ENCODE measurements at places on chromosomes 13 and 19.

GRCh38 chr19:20080656-20081055, 2.9 kb downstream of the ZNF90 start:
- no peak for DNase-seq

DNA sequence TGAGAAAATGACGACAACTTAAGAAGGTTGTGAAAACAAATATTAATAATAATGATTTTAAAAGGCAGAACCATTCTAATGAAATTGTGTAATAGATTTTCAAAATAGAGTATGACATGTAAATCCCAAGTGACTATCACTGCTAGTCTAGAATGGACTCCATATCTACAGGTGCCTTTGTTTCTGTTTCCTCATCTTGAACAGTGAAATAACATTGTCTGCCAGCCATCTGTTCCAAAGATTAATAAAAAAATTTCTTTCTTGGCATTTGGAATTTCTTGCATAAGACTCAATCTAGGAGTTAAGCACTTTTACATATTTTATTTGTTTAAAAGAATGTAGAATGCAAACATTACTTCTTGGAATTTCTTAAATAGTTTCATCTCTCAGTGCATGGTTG, 520.1 kb upstream of the ARGLU1 start:
- DNase-seq = no peak

- DNase-seq = no peak
Measured at GRCh38 chr19:48826606-48827020, 9.7 kb downstream of the HSD17B14 start.

DNA sequence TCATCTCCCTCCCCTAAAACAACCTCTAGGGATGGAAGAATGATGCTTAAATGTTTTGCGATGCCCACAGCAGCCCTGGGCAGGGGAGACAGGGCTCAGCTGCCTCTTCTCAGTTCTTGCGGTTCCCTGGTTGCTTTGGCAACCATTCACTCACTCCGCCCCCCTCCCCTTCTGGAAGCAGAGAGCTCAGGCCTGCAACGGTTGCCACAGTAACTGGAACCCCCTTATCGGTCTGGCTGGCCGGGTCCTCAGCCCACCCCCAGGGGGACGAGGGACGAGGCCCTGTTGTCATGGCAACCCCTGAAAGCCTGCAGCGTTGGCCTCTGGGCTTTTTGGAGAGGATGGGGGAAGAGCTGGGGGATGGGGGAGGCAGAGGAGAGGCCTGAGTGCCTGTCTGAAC, 19.5 kb downstream of the NOVA2 start:
- DNase-seq = no peak

DNA sequence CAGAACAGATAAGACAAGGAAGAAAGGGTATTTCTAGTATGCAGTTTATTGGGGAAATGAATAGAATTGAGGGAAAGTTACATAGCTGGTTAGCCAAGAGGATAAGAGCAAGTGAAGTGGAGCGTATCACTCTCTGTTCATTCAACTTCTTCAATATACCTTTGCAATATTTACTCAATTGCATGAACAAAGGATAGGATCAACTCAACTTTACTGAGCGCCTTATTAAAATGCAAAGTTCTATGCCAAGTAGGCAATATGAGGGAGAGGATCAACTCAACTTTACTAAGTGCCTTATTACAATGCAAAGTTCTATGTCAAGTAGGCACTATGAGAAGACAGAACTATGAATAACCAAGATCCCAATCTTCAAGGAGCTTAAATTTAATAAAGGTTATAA, 43.9 kb downstream of the ZC3H13 start:
- DNase-seq = no peak

GRCh38 chr13:90793261-90793820, 554.1 kb upstream of the MIR17HG start:
- no peak for DNase-seq

DNA sequence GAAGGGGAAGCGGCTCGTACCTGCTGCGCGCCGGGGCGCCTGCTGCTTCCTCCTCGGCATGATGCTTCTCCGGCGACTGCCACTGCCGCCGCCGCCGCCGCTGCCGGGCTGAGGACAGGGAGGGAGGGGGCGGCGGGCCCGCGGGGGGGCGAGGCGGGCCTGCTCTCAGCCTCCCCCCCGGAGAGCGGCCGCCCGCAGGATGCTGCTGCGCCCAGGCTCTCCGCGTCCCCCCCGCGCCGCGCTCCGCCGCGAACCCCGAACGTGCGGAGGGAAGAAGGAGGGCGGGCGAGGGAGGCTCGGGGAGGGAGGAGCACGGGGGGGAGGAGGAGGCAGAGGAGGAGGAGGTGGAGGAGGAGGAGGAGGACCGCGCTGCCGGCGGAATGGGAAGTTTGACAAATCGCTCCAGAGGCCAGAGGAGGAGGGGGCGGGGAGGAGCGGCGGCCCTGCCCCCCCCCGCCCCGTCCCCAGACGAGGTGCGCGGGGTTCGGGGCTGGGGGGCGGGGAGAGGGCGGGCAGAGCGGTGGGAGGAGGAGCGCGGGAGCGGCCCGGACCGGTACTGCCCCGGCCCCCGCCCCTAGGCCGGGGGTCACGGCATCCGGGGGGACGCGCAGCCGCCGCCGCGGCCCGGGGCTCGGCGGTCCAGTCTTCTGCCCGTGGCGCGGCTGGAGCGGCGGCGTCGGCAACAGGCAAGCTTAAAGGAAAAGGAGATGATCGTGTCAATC, at the start of gene TSHZ3:
TSHZ3 (minus strand) TSS at position 277 of the 722 bp plus-strand sequence; CDS start at position 60, 217 bp downstream.
- DNase-seq = peak; percentile 91

DNA sequence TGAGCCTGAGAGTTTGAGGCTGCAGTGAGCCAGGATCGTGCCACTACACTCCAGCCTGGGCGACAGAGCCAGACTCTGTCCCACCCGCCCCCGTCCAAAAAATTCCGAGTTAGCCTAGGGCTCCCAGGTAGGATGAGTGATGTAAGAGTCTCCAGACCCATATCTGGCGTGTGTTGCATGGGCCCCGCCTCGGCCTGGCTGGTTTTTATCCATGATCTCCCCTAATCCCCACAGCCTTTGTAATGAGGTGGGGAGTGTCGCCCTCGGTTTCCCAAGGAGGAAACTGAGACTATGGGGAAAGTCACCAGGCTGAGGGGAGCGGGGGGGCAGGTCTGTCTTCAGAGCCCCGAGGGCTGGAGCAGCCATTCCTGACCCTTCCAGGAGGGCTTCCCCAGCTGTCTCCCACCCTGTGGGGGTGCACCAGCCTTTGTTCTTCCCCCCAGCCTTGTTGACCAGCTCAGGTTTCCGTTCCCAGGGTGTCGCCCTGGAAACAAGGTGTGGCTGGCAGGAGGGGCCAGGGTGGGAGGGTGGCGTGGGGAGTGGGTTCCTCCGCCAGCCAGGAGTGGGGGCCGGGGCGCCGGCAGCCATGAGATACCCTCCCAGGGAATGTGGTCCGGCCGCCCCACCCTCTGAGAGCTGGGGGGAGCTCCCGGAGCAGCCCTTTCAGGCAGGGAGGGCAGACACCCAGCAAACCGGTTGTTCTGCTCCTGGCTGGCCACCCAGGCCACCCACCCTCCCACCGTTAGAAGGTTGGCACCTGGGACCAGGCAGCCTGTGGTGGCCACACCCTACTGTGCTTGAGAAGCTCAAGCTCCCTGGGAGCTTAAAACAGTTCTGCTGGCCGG, 11.5 kb downstream of the MYH14 start:
- no peak for DNase-seq

DNA sequence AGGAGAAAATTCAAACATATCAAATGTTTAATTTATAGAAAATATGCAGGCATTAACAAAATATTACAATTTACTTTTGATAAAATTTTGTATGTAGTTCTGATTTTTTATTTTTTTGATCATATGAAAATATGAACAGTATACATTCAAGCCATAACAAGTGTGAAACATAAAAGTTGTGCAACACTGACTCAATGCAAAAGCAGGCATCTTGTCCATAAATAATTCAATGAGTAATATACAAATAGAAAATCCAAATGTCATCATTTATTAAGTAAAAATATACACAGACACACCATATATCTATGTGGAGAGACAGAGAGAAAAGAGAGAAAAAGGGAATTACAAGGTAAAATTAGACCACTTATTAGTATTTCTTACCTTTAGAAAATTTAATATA, 1183.9 kb downstream of the SLITRK1 start:
- DNase-seq = no peak

DNA sequence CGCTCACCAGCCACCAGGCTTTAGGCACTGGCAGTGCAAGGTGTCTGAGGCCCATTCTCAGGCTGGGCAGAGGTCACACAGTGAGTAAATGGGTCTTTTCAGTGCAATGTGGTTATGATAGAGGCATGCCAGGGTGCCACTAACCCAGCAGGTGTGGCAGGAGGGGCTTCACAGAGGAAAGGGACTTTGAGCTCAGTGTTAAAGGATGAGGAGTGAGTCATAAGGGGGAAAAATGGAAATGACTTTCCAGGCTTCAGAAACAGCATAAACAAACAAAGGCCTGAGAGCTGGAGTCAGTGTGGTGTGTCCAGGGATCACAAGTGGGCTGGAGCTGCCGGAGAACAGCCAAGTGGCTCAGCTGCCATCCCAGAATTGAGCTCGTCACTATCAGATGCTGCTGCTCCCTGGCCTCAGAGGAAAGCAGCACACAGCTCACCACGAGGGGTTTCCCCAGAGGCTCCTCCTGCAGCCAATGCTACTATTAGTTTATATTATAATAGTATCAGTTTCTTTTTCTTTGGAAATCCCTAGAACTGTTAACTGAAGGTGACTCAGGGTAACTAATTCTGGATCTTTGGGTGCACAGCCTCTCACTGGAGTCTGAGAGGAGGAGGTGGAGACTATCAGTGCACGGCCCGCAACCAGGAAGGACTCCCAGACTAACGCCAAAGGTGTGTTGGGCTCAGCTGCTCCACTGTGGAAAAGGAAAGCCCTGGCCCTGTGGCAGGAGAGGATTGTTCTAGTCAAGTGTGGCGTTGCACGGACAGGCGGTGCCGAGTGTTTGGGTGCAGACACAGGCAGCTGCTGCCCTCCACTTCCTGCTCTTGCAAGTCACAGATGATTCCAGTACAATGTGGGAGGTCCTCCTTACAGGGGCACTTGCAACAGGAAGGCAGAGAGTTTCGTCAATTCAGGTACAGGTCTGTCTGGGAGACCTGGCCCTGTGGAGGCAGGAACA, 39.5 kb downstream of the DHRS12 start:
- DNase-seq = peak; percentile 52

DNA sequence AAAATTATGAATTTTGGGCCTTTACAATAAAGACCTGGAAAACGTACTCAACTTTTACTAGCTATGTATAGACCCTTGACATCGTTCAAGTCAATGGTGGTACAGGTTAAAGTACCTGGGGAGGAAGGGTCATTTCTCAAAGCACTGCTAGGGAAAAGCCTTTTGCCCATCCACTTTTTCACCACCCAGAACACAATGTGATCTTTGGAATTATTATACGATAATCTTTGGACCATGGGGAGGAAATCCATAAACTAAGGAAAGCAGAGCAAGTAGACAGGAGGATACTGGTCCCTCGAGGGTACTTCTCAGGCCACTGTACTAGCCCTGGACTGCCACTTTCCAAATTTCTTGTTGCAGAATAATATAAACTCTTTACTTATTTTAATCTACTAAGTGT, 39.5 kb downstream of the UBL3 start:
- no peak for DNase-seq

- no peak for DNase-seq
Measured at GRCh38 chr13:105920370-105920769, 615.1 kb downstream of the EFNB2 start.

- DNase-seq = no peak
Measured at GRCh38 chr19:58088521-58089052, 9.4 kb downstream of the ZSCAN18 start.

GRCh38 chr19:30325676-30326392, 46.4 kb upstream of the ZNF536 start:
- DNase-seq = no peak

DNA sequence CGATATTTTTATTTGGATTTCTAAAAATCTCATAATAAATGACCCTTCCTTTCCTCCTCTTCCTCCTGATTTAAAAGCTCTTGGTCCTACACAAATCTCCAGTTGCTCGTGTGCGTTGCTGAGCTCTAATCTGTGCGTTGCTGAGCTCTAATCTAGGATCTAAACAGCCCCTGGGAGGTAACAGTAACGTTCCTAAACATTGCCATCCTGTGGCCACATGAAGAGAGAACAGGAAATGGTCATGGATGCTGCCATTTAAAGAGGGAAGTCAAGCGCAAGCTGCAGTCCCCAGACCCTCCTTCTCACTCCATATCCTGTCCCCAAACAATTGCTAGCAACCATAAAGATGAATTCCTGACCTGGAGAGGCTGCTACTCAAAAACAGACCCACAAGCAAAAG, 170.8 kb downstream of the NUFIP1 start:
- DNase-seq = no peak

- DNase-seq = no peak
Measured at GRCh38 chr13:112991609-112992008, 22.6 kb downstream of the MCF2L start.

DNA sequence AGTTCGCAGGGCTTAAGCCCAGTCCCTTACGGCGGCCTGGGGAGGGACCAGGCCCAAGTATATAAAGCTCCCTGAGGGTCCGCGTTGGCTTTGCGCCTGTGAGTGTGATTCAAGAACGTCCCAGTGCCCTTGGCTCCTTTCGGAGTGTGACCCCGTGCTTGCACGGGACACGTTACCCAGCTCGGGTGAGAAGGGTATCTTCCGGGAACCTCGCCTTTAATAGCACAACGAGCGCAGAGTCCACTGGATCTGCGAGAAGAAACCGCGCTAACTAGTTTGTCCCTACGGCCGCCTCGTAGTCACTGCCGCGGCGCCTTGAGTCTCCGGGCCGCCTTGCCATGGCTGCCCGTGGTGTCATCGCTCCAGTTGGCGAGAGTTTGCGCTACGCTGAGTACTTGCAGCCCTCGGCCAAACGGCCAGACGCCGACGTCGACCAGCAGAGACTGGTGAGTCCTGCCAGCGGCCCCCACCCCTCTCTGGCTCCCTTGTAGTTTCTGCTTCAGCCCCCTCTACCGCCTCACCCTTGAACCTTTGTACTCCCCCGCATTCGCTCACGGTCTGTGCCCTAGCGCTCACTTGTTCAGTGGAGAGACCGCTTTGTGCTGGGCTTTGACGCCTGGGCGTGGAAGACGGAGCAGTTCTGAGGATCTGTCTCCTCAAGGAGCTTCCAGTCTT, at the start of gene DNAJC15:
DNAJC15 (plus strand) TSS at position 298 of the 675 bp plus-strand sequence; CDS start at position 339, 41 bp downstream.
- peak; percentile 85 for DNase-seq

DNA sequence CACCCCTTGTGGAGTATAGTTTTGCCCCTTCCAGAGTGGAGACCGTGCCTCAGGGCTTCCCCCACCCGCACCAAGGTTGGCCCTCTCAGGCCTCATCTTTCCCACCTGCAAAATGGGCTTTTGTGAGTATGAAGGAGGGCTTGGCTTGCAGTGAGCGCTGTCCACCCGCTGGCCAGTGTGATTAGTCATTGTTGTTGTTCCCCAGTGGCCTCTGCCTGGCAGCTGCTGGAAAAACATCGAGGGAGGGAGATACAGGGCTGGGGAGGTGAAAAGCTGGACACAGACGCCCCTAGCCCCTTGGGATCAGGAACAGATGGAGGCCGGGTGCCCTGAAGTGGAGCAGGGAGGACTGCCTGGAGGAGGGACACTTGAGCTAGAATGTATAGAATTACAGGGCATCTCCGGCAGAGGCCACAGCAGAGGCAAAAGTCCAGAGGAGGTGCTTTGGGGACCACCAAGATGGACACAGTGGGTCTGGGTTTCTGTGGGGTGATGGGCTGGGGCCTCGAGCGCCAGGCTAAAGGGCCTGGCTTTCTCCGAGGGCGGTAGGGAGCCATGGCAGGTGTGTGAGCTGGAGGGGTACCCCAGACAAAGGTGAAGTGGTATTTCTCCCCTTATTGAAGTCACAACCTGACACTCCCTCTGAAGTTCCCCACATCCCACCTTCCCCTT, 3.9 kb upstream of the IL12RB1 start:
- DNase-seq = no peak

GRCh38 chr13:50124536-50125303, 109.5 kb downstream of the KCNRG start:
- peak; percentile 59 for DNase-seq

All from GM03348 (cell line).